ENCODE measurements at places on chromosomes 1 and 21.

DNA sequence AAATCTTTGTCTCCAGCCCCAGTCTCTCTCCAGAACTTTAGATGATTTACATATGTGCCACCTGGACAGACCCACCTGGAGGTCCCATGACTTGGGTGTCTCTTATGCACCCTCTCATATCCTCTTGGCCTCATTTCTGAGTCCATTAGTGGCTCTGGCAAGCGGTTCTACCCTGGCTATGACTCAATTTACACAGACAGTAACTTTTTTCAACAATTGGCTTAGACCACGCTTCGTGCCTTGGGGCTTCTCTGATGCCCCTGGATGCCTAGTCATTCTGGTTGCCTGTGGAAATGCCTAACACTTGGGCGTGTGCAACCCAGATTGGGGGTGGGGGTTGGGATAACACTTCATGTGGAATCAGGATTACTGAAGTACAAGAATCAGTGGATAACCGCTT, 57.1 kb upstream of the GADD45A start:
- DNase-seq, result no peak

DNA sequence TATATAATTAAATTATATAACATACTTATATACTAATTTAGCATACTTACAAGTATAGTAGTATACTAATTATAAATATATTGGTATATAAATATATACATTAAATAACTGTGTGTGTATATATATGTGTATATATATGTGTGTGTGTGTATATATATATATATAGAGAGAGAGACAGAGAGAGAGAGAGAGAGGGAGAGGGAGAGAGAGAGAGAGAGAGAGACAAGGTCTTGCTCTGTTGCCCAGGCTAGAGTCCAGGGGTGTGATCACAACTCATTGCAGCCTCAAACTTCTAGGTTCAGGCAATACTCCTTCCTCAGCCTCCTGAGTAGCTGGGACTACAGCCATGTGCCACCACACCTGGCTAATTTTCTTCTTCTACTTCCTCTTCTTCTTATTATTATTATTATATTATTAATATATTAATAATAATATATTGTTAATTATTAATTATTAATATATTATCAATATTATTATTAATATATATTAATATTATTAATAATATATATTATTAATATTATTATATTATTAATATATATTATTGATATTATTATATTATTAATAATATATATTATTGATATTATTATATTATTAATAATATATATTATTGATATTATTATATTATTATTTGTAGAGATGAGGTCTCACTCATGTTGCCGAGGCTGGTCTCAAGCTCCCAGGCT, 185.5 kb downstream of the CRB1 start:
- no peak for DNase-seq

GRCh38 chr1:176896216-176896615, 268.3 kb downstream of the ASTN1 start:
- no peak for DNase-seq

GRCh38 chr1:214028095-214028494, 40.3 kb downstream of the PROX1 start:
- no peak for DNase-seq

- no peak for DNase-seq
Observed at GRCh38 chr1:37020653-37021277, 13.6 kb downstream of the GRIK3 start.
